ENCODE measurements at places on chromosomes 3 and 15.

GRCh38 chr3:83622526-83622925 lies 1336.3 kb upstream of the CADM2 start:
- DNase-seq, result no peak

GRCh38 chr3:33388374-33389100 lies 51.7 kb downstream of the UBP1 start:
- DNase-seq, result no peak

DNA sequence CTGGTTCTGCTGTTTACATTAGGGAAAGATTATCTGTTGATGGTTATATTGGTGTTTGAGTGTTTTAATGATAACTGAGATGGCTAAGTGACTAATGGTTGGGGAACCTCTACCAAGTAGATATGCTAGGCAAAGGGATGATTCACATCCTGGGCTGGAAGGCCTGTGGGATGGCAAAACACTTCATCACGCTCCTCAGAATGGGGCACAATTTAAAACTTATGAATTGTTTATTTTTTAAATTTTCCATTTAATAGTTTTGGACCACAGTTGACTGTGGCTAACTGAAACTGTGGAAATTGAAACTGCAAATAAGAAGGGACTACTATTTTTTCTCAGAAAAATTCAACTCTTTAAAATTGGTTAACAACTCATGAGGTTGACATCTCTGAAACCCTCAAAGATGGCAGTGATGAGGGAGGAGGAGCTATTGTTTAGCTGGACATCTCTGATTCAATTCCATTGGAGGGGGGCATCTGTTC lies 100.5 kb upstream of the ZBED2 start:
- DNase-seq, result peak; percentile 90

- DNase-seq, result no peak
Measured at GRCh38 chr3:77539677-77540076, 499.8 kb downstream of the ROBO2 start.

DNA sequence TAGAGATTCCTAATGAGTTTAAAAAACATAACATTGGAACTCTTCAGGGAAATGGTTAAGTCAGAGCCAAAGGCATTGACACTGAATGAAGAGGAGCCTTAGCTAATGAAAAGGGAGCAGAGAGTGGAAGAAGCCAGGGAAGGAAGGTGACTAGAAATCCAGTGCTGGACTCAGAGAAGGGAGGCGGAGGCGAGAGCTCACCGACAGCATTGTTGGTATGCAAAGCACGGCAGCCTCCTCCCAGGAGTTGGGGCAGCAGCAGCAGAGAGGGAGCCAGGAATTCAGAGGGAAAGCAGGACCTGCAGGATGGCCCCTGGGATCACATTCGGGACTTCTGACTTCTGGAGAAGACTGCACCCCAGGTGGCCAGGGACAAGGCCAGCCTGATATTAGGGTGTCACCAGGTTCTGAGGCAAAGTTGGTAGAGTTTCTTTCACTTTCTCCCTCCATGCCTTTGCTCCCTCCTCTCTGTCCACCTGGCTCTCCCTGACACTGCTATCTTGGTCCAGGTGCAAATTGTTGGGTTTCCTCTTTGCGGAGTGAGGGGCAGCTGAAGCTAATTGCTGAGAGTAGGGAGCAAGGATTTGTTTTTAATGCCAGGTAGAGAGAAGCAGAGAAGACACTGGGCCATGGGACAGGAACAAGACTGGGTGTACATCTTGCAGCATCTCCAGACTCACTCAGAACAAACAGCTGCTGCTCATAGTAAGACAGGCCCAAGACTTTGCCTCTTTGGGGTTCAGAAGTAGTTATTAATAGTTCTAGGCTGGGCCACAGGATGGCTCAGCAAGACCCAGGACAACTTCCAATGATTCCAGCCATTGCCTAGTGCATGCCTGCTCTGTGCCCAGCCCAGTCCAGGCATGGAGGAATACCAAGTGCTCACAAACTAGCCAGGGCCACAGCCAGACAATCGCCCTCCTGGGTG lies 157.9 kb downstream of the TLE3 start:
- DNase-seq, result no peak

GRCh38 chr15:81740416-81740815 lies 305.4 kb downstream of the MEX3B start:
- DNase-seq, result no peak

DNA sequence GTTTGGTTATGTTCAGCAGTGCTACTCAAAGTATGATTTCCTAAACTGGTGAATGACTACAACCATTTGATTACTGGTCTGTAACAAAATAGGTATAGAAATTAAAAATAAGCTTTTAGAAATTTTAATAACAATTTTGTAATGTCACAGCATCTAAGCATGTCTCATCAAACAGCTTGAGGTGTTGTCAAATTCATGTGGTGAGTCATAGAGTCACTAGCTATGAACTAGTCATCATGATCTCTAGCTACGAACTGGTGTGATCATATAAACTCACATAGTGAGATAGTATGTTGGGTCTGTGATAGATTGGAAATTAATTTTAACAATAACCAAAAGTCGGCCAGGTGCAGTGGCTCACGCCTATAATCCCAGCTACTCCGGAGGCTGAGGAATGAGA lies 213.9 kb upstream of the RBMS3 start:
- DNase-seq, result peak; percentile 63

- peak; percentile 24 for DNase-seq
Measured at GRCh38 chr3:45198264-45199260, 27.5 kb downstream of the TMEM158 start.

DNA sequence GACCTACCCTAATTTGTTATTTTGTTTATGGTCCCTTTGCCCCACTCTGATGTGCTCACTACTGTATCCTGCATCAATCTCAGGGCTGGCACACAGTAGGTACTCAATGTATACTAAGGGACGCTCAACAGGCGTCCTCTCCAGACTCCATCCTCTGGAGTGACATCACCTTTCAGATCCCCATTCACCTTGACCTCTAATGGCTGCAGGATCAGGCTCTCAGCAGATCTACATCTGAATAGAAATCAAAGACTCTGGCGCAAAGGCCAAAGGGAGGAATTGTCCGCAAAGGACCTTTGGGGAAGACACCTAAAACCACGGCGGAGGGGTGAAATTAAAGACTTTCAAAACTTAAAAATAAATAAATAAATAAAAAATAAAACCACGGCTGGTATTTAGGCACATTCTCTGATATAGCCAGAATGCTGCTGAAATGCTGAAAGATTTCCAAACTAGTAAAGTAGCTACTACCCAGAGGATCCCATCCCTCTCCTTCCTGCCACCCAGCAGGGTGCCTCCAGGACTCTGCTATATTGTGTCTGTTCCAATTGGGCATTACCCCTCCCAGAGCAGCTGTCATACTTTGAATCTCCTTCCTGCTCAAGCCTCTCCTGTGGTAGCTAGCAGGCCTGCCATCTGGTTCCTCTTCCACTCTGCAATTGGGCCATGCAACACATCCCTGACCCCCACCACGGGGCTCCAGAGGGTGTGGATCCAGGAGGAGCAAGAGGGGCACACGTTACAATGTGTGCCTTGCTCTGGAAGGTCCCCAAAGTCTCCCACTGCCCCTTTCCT lies 6.1 kb downstream of the SHF start:
- no peak for DNase-seq

DNA sequence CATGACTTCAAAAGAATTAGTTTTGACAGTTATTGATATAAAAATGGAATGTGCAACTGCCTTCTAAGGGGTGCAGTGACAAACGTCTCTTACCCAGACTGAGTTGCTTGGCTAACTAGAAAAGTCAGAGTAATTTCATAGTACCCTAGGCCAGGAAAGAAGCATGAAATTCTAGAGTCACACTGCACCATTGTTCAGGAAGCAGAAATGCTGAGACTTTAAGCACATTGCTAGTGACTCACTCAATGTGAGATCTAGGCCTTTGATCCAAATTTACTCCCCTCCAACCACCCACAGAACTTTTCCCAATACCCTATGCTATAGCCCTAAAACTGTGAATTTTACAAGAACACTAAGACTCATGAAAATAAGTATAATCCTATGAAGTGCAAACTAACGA lies 110.8 kb downstream of the DUT start:
- DNase-seq, result no peak

GRCh38 chr15:63986185-63986680 lies 60.1 kb downstream of the DAPK2 start:
- no peak for DNase-seq

DNA sequence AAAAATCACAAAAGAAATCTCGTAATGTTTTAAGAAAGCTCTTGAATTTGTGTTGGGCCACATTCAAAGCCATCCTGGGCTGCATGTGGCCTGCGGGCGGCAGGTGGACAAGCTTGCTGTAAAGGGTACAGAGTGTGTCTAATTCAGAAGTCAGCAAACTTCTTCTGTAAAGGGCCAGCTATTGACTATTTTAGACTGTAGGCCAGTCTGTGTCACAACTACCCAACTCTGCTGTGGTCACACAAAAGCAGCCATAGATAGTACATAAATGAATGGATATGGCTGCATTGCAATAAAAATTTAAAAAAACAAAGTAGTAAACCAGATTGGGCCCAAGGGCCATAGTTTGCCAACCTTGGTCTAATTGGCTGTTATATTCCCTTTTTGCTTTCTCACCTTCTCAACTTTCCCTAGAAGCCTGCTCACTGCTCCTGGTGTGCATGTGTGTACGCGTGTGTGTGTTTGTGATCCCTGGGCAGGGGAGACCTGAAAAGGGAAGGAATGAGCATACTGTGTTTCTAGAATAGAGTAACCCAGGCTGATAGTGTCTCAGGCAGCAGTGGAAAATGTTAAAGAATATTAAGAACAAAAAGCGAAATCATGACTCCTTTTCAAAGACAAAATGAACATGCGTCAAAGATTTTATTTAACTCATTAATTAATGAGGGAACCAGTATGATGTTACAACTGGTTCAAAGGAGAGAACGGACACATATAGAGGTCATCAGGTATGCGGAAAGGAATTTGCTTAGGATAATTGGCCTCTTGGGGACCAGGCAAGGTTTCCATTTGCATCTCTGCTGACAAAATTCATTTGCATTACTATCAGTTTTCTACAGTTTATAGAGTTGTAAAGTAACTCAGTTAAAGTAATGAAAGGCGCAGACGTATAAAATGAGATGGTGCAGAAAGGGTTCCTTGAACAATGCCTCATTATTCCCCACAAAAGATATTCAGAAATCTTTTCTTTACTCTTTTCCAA lies 248.0 kb downstream of the THSD4 start:
- no peak for DNase-seq

- DNase-seq, result no peak
Measured at GRCh38 chr15:92638291-92638708, 17.3 kb downstream of the FAM174B start.

DNA sequence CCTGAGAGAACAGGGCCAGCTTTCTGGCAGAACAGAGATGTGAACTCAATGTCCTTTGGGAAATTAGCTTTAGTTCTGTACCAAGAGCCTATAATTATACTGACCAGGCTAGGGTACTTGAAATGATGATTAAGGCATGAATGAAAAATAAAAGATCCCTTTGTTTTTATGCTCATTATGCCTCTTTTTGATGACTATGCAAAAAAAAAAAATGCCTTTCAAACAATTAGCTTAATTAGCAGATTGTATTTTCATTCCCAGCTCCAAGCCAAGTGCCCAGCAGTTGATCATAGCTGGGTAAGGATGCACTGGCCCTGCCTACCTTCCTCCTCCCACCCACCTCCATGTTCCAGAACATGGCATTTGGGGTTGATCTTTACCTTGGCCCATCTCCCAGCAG lies 56.8 kb downstream of the LYZL4 start:
- no peak for DNase-seq

DNA sequence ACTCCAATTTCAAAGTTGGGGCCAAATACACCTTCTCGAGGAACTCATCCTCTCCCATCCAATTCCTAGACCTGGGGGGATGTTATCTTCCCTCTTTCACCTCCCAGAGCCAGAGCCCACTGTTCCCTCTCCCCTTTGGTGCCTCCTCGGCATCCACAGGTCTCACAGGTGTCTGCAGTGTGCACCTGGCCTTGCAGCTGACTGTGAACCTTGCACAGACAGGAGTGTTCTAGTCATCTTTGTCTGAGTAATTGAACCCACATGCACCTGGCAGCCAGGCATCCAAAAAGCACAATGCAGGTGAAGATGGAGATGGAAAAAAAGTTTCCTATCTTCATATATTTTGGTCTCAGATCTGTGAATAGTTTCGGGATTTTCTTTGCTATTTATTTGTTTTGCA lies 30.8 kb downstream of the PCOLCE2 start:
- no peak for DNase-seq

- DNase-seq, result peak; percentile 88
Measured at GRCh38 chr15:25410649-25411048, 28.2 kb downstream of the UBE3A start.

- DNase-seq, result no peak
Measured at GRCh38 chr3:63279005-63279841, 1.1 kb downstream of the SYNPR start.

DNA sequence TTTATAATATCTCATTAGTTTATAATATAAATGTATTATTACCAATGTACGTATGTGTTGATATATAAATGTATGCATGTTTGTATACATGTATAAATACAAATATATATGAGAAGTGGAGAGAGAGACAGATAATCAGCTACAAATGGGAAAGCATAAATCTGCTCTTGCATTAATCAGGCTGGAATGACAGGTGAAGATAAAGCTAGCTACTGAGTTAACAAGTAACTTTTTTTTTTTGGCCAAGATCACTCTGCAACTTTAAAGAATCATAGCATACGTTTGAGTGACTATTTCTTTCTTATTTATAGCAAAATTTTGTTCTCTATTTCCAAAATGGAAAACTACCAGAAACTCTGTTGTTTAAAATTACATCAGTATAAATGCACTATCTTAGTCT lies 422.8 kb downstream of the SI start:
- no peak for DNase-seq

GRCh38 chr15:94674296-94674695 lies 442.9 kb downstream of the MCTP2 start:
- DNase-seq, result no peak

GRCh38 chr3:163491714-163492113 lies 1586.6 kb downstream of the SI start:
- no peak for DNase-seq

GRCh38 chr3:142846779-142847577 lies 41.9 kb downstream of the PCOLCE2 start:
- DNase-seq, result no peak

- peak; percentile 20 for DNase-seq
Measured at GRCh38 chr3:64890006-64890405, 202.2 kb upstream of the ADAMTS9 start.

- DNase-seq, result peak; percentile 68
Measured at GRCh38 chr3:63961891-63962290, 49.7 kb upstream of the SCAANT1 start.

DNA sequence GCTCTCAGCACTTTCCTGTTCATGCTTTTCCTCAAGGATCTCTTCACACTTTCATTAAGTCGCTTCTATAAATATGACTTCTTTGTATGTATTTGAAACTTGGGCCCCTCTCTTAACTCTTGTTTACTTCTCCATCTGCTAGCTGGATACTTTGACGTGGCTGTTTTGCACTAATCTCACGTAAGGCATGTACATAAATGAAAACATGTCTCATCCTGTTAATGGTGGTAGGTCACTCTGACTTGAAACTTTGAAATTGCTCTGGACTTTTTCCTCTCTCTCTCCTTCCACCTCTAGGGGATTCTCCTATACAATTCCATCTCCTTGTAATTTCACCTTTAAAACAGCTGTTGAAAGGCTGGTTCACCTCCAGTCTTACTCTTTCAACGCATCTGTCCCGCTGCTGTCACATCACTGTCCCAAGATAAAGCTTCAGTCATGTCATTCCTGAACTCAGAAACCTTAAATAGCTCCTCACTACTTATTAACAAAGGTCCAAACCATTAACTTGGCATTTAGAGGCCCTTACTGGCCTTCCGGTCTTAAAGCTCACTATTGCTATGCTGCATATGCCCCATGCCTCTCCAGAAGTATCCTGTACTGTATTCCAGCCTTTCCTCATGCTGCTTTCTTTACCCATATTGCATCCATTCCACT lies 1.2 kb downstream of the BLOC1S6 start:
- DNase-seq, result peak; percentile 51

GRCh38 chr3:119302697-119303551 lies 8.7 kb downstream of the ARHGAP31 start:
- no peak for DNase-seq

All from iris pigment epithelial cell (primary cell).